Keratinocyte (primary cell): ENCODE measurements at places on chromosomes 3 and 15. TPM values are rescaled to one million over a fixed set of nuclear protein-coding genes. Genes with fewer than 3 reads are reported as not detected.

GRCh38 chr3:187832202-187832601, 86.9 kb upstream of the BCL6 start:
- no peaks in the 10 kb centered on the region for H3K36me3 ChIP-seq
- no peak overlapping the region for H3K27ac ChIP-seq
- H3K4me3 ChIP-seq, result no peak overlapping the region
- H3K27me3 ChIP-seq, result no peaks in the 10 kb centered on the region
- no peak for DNase-seq

- H3K4me1 ChIP-seq, result peaks cover 23% of the 10 kb centered on the region
- H3K27me3 ChIP-seq, result no peaks in the 10 kb centered on the region
- peak overlapping the region; percentile 97 for H3K4me3 ChIP-seq
Observed at GRCh38 chr3:4302747-4303146, 422 bp upstream of the SETMAR start.

- H3K36me3 ChIP-seq, result no peaks in the 10 kb centered on the region
- no peak overlapping the region for H3K27ac ChIP-seq
- DNase-seq, result no peak
- H3K4me3 ChIP-seq, result no peak overlapping the region
- H3K4me1 ChIP-seq, result no peaks in the 10 kb centered on the region
Observed at GRCh38 chr15:53565721-53566120, 193.7 kb downstream of the WDR72 start.

- H3K4me3 ChIP-seq, result no peak overlapping the region
- no peaks in the 10 kb centered on the region for H3K4me1 ChIP-seq
- H3K36me3 ChIP-seq, result no peaks in the 10 kb centered on the region
- H3K27me3 ChIP-seq, result no peaks in the 10 kb centered on the region
- H3K27ac ChIP-seq, result no peak overlapping the region
Observed at GRCh38 chr3:81965696-81966095, 204.3 kb upstream of the GBE1 start.

THSD4 gene
- 24.5 to 37.0 TPM (median 25.3 TPM) in 3 replicates for polyA plus RNA-seq

CSPG5 gene
- polyA plus RNA-seq, result 0.03 to 0.23 TPM (median 0.14 TPM) in 3 replicates
